Activated CD4-positive, CD25-positive, alpha-beta regulatory T cell (primary cell): ENCODE measurements at places on chromosomes 12 and 14.

DNA sequence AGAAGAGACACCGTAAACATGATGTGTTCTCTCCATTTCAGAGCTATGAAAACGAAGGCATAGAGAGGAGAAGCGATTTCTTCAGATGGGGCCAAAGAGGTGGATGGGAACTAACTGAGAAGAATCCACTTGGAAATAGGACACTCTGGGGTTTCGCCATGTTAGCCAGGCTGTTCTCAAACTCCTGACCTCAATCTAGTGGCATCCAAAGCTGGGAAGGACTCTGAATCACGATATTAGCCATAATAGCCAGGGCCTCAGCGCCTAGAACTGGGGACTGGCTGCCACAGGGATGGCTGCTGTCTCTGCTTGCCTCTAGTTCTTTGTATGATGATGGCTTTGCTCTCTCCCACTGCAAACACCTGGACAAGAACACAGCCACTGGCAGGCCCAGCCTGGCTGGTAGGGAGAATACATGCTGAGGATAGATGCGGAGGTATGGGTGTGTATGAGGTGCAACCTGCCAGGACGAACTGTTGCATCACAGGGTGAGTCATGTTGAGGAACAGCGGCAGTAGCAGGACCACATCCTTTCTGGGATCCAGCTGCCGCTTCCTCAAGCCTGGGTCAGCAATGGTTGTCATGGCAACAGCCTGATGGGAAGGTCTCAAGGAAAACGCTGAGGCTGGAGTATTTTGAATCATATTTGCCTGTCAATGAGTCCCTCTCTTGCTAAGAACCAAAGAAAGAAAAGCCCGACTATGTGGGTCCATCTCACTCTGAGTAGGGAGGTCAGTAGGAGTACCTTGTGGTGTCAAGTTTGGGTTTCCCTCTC is 31.1 kb downstream of the CCDC177 start:
- no peak for DNase-seq

- DNase-seq: no peak
Measured at GRCh38 chr12:48183091-48183875, at the start of gene CCDC184. Gene CCDC184 (plus strand): TSS chr12:48183644. CDS start chr12:48184123, 479 bp downstream.

DNA sequence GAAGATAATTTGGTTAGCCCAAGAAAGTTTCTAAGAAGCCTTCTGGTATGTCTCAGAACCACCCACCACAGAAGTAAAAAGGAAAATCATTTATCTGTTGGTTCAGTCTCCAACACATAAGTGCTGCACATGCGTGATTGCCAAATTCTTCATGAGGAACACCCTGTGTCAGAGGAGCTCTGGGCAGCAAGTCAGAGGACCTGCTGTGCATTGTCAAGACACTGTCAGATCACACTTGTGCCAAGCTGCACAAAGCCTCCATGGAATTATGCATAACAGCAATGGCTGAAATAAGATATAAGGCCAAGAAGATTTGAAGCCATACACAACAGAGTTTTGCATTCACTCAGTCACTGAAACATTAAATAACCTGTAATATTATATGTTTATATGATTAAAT is 1304.7 kb upstream of the FLRT2 start:
- no peak for DNase-seq

DNA sequence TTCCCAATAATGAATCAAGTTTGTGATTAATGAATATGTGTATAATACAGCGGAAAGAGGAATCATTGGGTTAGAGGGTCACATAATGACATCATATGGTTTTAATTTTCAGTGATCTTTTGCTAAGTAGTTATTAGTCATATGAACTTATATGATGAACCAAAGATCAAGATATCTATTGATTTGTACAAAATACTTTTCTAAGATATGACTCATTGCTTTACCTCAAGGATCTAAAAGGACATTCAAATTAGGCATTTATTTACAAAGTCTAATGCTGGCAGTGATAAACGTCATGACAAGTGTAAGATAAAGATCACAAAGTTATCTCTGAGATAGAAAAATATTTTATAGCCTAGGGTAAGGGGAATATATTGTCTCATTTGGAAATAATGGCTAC is 417.8 kb downstream of the RPL10L start:
- DNase-seq: no peak

GRCh38 chr12:1132311-1132710 is 141.3 kb downstream of the ERC1 start:
- no peak for DNase-seq

DNA sequence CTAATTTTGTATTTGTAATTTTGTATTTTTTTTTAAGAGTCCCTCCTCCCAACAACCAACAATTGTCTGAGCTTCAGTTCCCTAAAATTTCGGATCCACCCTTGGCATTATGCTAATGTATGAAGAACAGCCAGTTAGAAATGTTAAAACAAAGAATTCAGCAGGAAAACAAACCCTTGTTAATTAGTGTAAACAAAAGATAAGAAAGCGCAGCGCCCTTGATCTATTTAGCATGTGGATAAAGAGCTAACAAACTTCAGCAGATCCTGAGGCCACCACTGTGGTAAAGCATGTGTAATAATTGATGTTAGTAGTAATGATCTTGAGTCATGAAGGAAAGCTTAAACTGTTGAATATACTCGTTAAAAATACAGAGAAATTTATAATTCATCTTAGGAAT is 199.8 kb downstream of the TMX1 start:
- no peak for DNase-seq

DNA sequence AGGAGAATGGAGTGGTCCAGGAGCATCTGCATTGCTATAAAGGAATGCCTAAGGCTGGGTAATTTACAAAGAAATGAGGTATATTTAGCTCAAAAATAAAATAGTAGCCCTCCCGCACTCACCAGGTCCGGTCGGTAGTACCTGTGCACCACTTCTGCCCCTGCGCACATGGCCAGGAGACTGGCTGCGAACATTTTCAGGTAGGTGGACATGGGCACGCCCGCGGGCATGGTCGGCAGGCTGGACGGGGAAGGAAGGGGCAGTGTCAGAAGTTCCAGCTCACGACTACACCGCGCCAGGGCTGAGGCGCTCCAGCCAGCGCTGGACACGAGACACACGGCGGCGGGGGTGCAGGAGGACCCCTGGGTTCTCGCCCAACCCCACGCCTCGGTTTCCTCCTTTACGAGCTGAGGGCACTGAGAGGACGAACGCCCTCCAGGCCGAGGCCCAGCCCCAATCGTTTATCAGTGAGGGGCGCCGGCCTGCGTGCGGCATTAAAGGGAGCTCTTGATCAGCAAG is 9.1 kb upstream of the TDG start:
- DNase-seq: no peak
